Stimulated activated naive B cell treated with anti-CD40 and anti-IgM and Interleukin-4, amounts not matched to agents 10 μg/mL and 1 μg/mL and 100 μg/mL, for 72 hours (primary cell): ENCODE measurements at places on chromosomes 12 and 14.

DNA sequence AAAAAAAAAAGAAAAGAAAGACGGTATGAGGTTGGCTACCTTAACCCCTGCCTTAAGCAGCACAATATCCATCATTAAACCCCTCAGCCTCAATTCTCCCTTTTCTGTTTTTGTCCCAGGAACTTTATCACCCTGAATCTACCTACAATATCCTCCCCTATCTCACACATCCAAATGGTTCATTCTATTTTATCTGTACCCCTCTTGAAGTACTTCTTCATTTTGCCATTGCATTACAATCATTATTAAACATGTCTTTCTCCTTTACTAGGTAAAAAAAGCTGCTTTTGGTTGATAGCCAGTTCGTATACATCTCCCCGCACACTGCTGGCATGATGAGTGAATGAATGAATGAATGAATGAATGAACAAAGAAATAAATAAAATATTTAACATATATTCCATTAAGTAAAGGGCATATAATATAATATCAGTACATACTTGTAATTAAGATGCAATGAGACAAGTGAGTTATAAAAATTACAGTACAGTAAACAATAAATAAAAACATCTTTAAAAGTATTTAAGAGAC is 364 bp upstream of the GPR65 start:
- DNase-seq, result no peak

- DNase-seq, result no peak
Observed at GRCh38 chr12:112422531-112422930, 3.8 kb downstream of the PTPN11 start.

DNA sequence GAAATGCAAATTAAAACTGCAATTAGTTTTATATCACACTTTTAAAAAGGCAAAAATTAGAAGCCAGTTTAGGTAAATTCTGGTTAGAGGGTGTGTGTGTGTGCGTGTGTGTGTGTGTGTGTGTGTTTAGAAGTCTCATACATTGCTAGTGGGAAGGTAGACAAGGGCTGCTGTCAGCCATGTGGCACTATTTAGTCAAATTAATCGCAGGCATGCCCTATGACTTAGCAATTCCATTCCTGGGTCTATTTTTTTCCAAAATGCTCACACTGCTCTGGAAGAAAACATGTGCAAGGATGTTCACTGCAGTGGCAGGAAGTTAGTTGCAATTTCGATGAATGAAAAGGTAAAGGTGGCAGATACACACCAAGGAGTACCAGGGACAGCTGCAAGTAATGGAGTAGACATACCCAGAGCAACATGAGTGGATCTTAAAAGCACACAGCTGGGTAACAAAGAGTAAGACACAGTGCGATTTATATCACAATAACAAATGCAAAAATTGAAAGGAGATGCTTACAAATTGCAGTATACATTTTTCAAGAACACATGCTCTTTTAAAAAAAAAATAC is 11.6 kb downstream of the CAPZA3 start:
- DNase-seq, result no peak

DNA sequence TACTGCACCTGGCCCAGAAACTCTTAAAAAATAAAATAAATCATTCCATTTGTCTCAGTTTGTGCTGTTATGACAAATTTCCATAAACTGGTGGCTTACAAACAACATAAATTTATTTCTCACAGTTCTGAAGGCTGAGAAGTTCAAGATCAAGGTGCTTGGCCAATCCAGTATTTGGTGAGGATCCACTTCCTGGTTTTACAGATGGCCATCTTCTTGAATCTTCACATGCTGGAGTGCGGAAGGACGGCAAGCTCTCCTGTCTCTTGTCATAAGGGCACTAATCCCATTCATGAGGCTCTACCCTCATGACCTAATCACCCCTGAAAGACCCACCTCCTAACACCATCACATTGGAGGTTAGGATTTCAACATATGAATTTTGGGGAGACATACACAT is 29.9 kb upstream of the MYBPC1 start:
- no peak for DNase-seq

DNA sequence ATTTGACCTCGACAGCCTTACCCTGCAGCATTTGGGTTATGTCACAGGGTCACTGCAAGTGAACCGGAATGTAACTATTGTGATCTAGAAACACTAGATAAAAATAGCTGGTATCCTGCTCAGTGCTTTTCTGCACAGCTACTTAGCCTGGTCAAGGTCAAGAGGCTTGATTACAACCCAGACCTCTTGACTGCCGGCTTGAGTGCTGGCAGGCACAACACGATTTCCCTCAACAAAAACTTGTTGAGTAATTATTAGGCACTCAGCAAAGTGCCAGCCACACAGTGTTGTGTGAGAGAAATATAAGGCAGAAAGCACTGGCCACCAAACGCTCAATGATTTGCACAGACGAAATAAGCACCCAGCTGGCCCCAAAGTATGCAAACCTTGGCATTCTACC is 156.7 kb downstream of the NUAK1 start:
- no peak for DNase-seq

- no peak for DNase-seq
Observed at GRCh38 chr14:21558703-21559170, 21.1 kb downstream of the OR10G3 start.

GRCh38 chr12:2347137-2347843 is 294.5 kb downstream of the CACNA1C start:
- DNase-seq, result no peak

DNA sequence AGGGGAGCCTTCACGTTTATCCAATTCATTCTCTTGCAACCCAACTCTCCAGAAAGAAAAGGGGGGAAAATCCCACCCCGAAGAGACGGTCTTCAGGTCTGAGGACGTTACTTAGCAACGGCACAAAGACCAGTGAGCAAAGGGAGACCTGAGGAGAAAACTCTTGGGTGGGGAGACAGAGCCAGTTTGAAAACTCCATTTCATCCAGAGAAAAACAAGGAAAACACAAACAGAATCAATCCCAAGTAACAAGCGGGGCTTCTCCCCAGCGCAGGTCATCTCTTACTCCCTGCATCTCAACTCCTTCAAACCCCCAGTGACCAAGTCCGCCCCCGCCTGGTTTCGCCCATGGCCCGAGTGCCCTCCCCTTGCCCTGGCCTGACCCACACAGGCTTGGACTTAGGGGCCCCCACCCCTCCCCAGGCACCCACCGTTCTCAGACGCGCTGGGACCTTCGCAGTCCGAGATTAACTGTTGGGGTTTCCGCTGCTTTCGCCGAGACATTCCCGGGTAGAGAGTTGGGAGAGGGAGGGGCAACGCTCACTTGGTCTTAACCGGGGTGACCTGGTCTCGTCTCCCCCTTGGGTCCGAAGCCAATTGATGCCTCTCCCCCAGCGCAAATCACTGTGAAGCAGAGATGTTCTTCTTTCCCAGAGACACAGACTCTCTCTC is 10.4 kb upstream of the SALL2 start:
- no peak for DNase-seq

DNA sequence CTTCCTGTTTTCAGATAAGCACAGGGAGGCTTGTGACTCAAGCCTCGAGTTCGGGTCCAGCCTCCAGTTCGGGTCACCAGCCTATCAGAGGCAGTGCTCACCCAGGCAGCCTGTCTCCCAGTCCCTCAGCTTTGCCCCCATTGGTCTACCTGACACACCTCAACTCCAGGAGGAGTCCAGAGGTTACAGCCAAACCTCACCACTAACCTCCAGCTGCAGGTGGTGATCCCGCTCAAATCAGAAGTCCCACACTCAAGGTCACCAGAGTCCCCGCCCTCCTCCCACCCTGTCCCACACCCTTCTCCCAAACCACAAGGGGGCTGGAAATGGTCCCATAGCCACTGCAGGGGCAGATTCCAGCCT is 42.1 kb downstream of the KDM2B start:
- DNase-seq, result no peak
